ENCODE measurements at places on chromosomes 3 and 15.
A peak's percentile ranks its signal among the peaks of the same experiment; 100 is the strongest.

- no peak for DNase-seq
Measured at GRCh38 chr3:71225951-71226564, 357.5 kb downstream of the FOXP1 start.

DNA sequence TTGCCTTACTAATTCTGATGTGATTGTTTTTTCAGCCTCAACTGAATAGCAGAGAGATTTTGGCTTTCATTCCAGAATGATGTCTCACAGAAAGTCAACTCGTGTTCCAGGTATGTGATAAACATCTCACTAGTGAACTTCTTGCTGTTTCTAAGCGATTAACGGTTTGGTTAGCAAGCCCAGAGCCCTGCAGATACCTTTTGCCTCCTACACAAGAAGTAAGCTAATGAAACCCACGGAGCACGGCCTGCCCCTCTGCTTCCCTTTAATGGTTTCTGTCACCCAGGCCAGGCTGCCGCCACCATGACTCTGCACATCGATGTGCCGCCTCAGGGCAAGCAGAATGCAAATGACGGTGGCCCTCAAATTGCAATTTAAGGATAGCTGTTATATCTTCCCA, 155.9 kb upstream of the ICE2 start:
- DNase-seq: peak; percentile 37

DNA sequence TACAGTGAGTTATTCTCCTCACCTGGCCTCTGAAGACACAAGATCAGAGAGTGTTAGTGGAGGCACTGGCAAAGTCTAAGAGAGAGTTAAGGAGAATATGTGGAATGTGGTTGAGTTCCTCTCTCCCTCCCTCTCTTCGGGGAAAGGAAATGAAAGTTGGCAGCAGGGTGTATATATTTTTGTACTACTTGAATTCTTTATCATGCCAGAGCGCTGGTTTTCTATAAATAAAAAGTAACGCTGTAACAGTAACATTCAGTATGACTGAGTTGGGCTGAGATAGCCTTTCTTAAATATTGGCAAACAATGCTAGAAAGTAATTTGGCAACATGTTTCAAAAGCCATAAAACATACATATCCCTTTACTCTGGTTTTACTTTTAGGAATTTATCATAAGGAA, 77.5 kb upstream of the TNFAIP8L3 start:
- DNase-seq: no peak

DNA sequence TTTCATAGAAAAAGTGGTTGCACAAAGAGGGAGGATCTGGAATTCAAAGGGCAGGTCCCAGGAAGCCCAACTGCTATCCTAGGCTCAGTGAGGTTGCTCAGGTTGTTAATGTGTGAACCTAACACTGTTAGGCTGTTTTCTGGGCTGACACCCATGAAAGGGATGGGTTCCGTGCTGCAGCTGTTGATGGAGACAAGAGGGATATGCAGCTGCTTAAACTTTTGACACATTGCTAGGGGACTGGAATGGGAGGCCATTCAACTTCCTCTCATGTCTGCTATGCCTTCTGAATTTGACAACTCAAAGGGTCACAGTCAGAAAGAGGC, 198.0 kb upstream of the NR2E3 start:
- no peak for DNase-seq

GRCh38 chr3:173588556-173588955, 191.0 kb downstream of the NLGN1 start:
- DNase-seq: no peak

GRCh38 chr3:158918008-158918407, 116.2 kb downstream of the MFSD1 start:
- peak; percentile 17 for DNase-seq

GRCh38 chr3:136831461-136831860, 12.5 kb downstream of the SLC35G2 start:
- DNase-seq: no peak

GRCh38 chr15:96087180-96087884, 243.2 kb upstream of the NR2F2 start:
- no peak for DNase-seq

DNA sequence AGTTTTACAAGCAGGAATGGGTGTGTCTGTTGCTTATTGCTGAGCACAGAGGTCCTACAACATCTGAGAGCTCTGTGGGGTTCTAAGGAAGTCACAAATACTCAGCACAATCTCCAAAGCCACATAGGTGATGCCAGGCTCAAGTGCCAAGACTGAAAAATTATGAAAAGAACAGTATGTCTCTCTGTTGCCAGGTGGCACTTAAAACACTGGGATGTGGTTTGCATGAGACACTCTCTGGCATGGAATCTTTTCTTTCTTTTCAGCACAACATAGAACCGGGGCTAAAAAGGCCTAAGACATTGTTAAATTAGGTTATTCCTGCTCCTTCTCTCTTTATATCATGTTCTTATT, 127.3 kb upstream of the PRICKLE2 start:
- no peak for DNase-seq

DNA sequence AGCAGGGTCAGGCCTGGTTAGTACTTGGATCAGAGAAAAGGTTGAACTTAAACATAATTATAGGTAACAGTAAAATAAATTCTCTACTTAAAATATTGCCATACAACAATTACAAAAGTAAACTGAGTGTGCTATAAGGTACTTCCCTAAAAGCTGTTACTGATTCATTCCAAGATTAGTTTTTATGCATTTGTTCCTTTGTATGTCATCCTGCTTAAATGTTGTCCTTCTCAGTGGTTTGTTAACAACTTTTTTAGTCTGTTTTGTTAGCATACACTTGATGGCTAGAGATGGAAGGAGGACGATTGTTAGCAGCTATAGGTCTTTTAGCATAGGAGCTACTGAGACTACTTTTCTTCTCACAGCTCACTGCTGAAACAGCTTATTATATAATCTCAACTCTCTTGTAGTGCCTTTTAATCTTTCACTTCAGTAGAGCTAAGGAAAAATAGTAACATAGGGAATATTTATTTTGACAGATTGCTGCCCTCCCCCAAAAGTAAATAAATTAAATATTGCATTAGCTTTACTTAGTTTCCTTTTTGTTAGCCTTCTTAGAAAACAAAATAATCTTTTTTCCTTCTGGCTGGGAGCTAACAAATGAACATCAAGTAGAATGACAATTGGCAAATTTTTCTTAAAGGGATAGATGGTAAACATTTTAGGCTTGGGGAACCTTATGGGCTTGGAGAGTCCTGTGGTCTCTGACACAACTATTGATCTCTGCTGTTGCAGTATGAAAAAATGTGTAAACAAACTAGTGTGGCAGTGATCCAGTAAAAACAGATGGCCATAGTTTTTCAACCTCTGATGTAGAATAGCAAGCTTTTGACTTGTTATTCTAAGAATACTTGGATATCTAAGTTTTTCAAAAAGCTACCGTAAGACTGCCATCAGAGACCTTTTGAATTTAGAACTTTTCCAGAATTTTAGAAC, 39.5 kb downstream of the USP8 start:
- no peak for DNase-seq

DNA sequence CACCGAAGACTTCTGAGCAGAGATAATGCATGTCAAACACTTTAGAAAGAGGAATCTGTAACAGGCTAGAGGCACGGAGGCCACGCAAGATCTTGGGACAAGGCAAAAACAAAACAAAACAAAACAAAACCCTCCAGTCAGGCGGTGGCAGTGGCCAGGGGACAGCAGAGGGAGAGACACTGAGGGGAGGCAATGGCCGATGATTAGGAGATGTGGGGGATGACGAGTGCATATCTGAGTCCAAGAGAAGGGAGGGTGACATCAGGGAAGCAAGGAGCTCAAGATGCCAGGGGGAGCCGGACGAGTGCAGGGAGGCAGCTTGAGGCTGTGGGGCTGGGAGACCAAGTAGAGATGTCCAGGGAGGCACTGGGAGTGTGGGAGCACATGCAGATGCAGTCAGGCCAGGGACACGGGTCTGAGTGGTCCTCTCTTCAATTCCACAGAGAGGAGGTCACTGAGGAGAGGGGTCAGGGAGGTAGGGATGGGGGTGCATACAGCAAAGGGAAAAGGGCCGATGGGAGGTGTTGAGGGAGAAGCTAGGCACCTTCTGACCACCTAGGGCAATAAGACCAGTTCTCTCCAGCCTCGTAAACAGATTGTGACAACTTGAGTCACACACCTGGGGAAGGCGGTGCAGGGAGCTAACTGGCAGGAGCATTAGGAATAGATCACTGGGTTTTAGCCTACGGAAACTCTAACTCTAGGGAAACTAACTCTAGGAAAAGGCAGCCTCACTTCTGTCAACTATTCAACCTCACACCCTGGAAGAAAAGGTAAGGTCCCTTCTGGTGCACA, 29.6 kb downstream of the SLCO2A1 start:
- no peak for DNase-seq

DNA sequence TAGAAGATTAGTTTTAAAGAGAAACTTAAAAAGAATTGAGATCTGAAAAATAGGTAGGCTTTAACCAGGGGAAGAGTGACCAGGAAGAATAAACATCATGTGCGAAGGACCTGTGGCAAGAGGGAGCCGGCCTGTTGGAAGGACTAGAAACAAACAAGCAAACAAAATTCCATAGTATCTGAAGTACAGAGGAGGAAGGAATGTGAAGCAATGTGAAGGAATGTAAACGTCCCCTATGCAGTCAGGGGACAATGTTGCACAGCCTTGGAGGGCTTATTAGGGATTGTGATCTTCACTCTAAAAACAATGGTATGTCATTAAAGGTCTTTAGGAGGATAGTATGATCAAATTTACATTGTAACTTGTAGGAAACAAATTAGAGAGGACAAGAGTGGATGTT, 84.4 kb upstream of the PLCL2 start:
- no peak for DNase-seq

- DNase-seq: no peak
Measured at GRCh38 chr3:177350121-177350520, 152.8 kb upstream of the TBL1XR1 start.

DNA sequence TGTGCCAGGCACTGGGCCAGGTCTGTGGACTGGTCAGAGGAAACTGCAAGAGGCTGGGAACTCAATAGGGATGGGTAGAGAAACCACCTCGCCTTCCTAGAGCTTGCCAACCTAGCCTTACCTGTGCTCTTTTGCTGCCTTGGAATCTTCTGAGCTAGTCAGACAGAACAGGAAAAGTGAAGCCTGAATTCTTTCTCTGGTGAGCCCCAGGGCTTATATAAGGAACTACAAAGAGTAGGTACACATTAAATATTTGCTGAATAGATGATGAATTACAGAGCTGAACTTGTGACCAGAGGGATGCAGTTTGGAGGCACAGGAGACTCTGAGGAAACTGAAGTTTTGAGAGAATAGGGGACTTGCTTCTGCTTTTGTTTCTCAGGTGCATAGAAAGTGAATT, 15.6 kb upstream of the FBXW12 start:
- no peak for DNase-seq

- peak; percentile 62 for DNase-seq
Measured at GRCh38 chr3:72999951-73000350, 3.3 kb downstream of the PPP4R2 start.

DNA sequence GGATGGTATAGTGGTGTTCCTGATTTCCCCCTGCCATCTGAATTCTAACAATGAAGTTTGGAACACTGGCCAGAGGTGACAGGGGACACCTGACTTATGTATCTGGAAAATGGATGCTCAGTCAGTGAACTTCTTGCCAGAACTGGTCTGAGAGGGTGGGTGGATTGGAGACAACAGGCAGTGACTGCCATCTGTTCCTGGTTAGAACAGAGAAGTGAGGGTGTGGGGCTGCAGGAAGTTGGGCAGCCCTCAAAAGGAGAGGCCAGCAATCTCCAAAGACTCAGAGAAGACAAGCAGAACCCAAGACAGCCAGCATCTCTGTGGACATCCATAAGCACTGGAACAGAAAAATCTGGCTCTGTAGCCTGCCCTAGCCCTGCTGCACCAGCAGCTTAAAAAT, 50.5 kb downstream of the ANP32A start:
- no peak for DNase-seq

- no peak for DNase-seq
Measured at GRCh38 chr3:20099060-20099459, 58.8 kb downstream of the KAT2B start.

GRCh38 chr3:143601723-143602484, 246.4 kb downstream of the SLC9A9 start:
- no peak for DNase-seq

DNA sequence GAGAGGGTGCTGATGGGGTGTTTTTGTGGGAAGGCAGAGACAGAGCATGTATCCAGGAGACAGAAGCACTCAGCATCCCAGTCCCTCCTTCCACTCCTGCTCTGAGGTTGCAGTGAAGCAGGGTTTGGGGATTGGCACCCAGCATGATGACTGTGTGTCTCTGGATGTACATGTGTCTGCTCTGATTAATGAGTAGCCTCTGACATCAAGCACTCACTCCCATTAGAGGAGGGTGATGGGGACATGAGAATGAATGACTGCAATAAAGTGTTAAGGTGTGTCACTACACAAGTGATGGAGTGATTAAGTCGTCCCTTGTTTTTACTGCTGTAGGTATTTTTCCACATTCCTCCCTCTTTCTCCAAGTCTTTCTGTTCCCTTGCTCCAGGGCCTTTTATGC, 9.6 kb upstream of the MYZAP start:
- no peak for DNase-seq

DNA sequence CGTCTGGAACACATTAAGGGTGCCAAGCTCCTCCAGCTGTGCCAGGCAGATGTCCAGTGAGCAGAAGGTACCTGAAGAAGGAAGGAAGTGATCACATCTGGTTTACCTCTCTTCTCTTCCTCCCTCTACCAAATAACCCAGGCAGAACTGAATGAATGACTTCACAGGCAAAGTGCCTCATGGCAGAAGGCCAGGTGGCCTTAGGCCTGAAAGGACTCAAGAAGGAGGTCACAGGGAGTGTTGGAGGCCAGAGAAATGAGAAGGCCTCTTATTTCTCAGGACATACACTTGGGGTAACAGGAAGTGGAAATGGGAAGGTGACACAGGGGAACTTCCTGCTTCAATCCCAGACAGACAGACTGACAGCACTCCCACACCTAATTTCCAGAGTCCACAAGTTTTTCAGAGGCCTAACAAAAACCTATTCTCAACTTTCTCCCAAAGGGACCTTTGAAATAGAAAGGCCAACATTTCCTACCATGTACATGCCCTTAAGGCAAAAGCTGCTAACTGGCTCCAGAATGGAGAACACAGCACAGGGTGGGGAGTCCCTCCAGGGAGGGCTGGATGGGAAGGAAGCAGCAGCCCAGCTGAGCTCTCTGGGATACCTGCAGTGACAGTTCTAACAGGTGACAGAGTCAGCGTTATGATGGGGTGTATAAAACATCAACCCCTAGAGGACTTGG, 17.6 kb upstream of the SIN3A start:
- DNase-seq: peak; percentile 14

DNA sequence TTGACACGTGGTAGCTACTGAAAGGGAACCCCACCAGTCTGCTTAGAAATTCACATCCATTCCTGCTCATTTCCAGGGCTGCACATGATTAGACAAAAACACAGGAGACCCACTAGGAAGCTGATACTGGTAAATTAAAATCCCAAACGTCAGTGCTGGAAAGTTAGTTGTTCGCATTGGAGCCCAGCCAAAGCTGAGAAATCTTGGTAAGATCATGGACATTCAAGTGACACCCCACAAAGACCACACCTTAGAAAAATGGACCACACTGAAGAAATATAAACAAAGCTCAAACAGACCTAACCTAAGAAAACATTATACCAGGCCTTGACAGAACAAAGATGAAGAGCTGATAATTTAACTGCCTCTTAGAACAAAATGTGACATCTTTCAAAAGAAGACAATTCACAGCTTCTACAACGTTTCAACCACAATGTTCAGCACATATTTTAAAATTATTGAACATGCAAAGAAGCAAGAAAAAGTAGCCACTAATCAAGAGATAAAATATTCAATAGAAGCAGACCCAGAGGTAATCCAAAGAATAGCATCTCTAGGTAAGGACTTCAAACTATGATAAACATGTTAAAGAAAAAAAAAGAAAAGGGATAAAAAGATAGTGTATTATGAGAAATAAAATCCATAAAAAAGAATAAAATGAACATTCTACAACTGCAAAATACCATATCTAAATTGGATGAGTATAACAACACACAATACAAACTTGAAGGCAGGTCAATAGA, 20.4 kb downstream of the RAD18 start:
- no peak for DNase-seq

Data from inflammatory macrophage treated with lipopolysaccharide for 4 hours (primary cell).